Osteocyte (in vitro differentiated cells): ENCODE measurements at places on chromosomes 4 and X. TPM values are rescaled to one million over a fixed set of nuclear protein-coding genes. Genes with fewer than 3 reads are reported as not detected.

The XAGE3 gene
- not detected in 2 replicates for total RNA-seq

The HS3ST1 gene
- total RNA-seq, result 0.27 TPM in 1 of 2 replicates, not detected in the other

The CLCN4 gene
- 2.3 and 3.7 TPM in 2 replicates for total RNA-seq

DNA sequence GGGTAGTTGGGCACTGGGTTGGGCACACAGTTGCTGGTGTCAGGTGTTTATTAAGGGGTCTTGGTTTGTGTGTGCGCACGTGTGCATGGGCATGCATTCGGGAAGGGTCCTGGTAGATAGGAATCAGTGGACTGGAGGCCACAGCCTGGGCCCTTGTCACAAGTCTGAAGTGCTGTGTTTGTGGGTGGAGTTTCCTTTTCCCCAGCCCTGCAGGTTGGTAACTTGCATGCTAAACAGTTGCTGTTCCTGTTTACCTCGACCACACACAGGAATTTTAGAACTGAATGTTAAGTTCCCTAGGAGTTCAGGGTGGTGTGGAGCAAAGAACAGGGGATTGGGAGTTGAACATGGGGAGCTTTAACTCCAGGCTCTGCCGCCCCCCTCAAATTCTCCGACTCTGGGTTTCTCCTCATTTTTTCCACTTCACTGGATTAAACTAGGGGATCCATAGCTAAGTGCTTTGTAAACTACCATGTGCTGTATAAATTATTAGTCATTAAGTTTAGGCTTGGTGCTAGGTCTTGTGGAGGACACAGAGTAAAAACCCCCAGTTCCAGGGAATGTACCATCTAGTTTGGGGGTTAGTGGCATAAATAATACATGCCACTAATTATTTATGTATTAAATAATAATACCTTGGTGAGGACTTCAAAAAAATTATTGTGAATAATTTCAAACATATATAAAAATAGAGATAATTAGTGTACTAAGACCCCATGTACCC lies 49.0 kb downstream of the STARD8 start:
- DNase-seq, result no peak
